Activated CD4-positive, alpha-beta T cell treated with anti-CD3 and anti-CD28 coated beads for 36 hours (primary cell): ENCODE measurements at places on chromosomes 3 and 15.

- no peak for DNase-seq
These were observed 4.6 kb upstream of the CX3CR1 start for GRCh38 chr3:39284457-39284881.

DNA sequence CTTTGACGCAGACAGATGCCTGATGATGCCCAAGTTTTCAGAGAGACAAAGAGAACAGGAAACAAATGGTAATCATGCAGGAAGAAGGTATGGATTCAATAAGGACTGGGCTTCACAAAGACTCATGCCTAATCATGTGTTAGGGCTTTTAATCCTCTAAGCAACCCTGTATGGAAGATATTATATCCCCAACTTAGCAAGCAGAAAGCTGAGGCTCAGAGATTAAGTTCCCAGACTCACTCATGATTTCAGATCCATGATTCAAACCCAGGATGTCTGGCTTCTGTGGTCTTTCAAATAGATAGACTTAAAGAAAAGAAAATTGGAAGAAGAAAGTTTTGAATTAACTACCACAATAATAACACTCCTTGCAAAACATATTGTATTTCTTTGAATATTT is 4.1 kb upstream of the CLASP2 start:
- no peak for DNase-seq

DNA sequence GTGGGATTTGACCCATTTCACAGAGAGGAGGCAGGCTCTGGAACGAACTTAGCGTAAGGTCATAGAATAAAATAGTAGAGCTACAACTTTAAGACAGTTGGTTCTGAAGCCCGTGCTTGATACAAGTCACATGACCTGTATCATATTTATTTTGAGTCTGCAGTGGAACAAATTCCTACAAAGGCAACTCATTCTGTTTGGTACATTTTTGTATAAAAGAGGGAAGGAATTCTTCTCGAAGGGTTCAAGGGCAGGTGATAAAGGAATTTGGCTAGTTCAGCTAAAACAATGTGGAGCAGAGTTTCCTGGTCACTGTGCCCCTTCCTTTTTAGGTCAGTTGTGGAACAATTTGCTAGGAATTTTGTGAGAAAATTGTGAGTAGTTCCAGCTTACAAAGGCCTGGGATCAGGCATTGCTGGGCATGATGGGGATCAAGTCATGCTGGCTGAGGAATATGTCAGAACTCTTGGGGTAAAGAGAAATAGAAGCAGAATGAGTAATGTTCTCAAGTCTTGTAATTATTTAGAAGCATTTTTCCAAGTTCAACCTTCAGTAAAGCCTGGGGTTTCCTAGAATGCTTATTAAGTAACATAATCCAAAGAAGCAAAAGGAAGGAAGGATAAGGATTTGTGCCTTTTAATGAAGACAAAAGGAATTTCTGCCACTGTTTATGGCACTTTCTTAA is 19.1 kb downstream of the USP3 start:
- DNase-seq, result no peak

DNA sequence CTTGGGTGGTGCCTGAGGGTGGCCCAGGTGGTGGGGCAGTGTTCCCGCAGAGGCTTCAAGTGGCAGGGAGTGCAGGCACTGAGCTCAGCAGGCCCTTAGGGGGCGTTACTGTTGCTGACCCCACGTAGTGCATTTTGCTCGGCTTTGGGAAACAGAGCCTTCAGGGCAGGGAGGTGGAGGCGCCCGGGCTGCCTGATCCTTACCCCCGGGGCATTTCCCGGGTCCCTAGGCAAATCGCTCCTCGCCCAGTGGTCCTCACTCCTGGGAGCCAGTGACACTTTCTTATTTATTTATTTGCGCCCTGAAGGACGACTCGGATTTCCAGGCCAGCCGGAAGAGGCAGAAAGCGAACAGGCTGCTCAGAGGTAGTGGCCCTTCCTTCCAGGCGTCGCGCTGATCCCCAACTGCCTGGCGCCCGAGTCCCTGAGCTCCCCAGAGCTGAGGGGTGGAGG is 10.1 kb upstream of the FOXB1 start:
- DNase-seq, result peak; percentile 45

GRCh38 chr3:12194209-12194608 is 35.5 kb upstream of the TIMP4 start:
- peak; percentile 34 for DNase-seq

- no peak for DNase-seq
These were observed 47.0 kb upstream of the PLXNA1 start for GRCh38 chr3:126935756-126936509.

GRCh38 chr3:197165890-197166289 is 132.5 kb downstream of the DLG1 start:
- no peak for DNase-seq

GRCh38 chr15:70050970-70051369 is 46.7 kb downstream of the TLE3 start:
- DNase-seq, result no peak

GRCh38 chr3:56868706-56869105 is 67.0 kb upstream of the ARHGEF3 start:
- no peak for DNase-seq

DNA sequence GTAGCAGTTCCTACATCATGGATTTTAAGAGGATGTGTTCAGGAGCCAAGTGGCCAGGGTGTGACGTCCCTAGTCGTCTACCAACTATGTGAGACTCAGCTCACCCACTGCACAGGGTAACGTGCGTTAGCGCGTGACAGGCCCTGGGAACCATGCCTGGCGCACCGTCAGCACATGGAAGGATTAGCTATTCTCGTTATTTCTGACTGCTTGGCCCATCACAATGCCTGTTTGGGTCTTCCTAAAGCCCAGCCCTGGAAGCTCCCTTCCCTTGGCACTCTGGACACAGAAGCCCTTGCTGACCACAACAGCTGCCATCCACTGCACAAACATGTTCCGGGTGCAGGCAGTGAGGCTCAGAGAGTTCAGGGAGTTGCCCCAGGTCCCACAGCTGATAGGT is 91.0 kb upstream of the RPL32 start:
- DNase-seq, result no peak

- no peak for DNase-seq
These were observed 326.9 kb downstream of the CNTN3 start for GRCh38 chr3:74287557-74287956.

GRCh38 chr3:62098646-62099365 is 274.5 kb downstream of the FEZF2 start:
- no peak for DNase-seq

DNA sequence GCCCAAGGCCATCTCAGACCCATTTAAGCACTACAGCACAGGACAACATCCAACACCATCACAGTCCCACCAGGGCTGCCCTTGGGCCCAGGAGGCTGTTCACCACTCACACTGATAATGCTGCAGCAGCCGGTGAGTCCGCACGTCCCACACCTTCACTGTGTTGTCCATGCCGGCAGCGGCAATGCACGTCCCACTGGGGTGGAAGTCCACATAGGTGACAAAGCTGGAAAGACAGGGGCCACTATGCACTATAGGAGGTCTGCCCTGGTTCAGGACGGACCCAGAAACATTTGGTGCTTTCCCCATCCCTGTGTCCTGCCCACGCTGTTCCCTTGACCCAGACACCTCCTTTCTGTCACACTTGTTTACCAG is 8.5 kb downstream of the POC1A start:
- no peak for DNase-seq

- no peak for DNase-seq
These were observed 50.0 kb downstream of the DHX30 start for GRCh38 chr3:47852604-47853602.

- DNase-seq, result no peak
These were observed 67.6 kb upstream of the NTRK3 start for GRCh38 chr15:88323976-88324740.

- no peak for DNase-seq
These were observed 107.3 kb downstream of the HERC1 start for GRCh38 chr15:63726491-63726890.

DNA sequence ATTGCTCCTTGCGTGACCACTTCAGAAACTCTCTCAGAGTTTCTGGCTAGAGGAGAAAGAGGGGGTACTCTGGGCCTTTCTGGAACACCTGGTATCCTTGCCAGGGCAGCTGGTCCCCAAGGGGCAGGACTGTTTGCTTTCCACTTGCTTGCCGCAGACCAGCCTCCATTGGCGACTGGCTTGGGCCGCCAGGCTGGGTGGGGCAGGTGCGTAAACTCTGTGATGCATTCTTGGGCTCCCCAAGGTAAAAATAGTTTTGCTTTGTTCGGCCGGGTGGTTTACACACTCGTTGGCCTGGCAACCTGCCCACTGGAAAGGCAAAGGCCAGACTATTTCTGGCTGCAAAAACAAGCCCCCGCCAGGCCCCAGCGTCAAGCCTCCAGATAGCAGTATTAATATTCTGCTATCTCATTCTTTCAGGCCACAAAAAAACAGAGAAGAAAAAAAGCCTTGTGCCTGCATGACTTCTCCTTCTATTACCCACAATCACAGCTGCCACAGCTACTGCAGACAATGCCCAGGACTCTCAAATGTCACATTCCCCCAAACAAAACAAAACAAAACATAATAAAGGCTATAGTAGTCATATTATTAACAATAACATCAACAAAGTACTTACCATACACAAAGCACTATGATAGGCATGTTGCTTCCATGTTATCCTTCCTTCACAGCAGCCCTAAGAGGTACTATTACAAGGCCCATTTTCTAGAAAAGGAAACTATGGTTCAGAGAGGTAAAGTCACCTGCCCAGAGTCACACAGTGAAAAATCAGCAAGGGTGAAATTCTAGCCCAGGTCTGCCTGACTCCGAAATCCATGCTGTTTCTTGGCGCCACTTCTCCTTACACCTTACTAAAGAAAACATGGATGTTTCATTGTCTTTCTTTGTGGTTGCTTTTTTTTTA is 14.0 kb upstream of the SSUH2 start:
- DNase-seq, result no peak

GRCh38 chr15:61702224-61703020 is 357.8 kb downstream of the VPS13C start:
- no peak for DNase-seq

GRCh38 chr15:96217983-96218382 is 112.5 kb upstream of the NR2F2 start:
- no peak for DNase-seq
